Stimulated activated CD8-positive, alpha-beta memory T cell treated with anti-CD3 and anti-CD28 coated beads, Interleukin-4, amount 100 ng/mL, for 1 hour (primary cell): ENCODE measurements at places on chromosomes 5 and 9.

- no peak for DNase-seq
Observed at GRCh38 chr5:122102825-122103224, 24.8 kb upstream of the LOX start.

GRCh38 chr9:127506814-127507750 is 55.8 kb downstream of the LRSAM1 start:
- DNase-seq: no peak

- no peak for DNase-seq
Observed at GRCh38 chr5:66881480-66882161, 285.4 kb downstream of the MAST4 start.

DNA sequence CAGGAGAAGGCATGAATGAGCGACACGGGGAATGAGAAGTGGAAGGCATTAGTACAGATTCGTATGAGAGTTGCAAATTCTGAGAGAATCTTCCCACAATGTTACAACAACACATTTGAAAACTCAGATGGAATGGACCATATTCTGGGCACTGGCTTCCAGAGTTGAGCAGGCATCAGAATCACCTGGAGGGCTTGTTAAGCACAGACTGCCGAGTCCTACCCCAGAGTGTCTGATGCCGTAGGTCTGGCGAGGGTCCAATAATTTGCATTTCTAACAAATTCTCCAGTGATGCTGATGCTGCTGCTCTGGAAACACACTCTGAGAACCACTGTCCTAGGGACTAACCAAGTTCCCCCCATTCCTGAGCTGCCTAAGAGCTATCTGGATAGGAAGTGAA is 2.9 kb upstream of the TLX3 start:
- DNase-seq: no peak

DNA sequence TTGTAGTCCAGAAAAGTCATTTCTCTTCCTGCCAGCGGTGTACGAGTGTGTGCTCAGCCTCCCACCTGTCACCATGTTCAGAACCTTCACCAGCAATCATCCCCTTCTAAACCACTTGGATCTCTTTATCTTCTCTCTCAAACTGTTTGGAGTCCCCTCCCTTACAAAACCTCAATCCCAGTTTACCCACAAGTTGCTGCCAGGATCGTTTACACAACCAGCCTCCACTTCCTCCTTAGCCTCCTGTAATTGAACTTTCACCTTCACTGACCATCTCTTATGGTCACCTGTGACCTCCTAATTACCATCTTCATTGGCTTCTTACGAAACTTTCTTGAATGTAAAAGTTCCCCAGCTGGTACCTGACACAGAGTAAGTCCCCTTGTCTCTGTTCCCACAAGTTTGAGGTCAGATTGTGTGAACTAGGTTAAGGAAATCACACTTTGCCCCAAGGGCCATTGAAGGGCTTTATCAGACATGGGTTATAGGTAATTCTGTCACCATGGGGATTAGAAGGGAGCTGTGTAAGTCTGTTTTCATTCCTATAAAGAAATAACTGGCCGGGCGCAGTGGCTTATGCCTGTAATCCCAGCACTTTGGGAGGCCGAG is 20.0 kb downstream of the RNF44 start:
- no peak for DNase-seq

DNA sequence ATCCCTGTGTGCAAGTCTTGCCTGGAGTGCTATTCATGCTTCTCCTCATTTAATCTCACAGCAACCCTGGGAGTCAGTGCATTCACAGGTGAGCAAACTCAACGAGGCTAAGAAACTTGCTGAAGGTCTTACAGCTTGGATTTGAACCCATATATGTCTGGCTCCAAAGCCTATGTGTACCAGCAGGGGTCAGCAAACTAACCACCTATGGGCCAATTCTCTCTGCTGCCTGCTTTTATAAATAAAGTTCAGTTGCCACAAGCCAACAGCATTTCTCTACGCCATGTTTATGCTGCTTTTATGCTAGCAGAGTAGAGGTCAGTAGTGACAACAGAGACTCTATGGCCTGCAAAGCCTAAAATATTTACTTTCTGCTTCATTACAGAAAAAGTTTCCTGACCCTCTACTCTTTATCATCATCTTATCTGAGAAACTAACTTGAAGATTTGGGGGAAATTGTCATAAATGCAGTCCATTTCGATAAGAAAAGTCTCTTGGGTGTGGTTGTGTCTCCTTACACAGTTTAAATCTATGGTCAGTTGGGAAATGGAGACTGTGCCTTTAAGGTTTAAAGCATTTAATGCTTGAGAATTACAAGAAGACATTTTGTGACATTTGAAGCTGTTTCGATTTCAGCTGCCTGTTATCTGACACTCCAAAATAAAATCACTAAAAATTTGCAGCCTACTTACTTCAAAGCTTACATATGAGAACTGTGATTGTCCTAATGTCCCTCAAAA is 137.7 kb downstream of the PRELID2 start:
- no peak for DNase-seq

GRCh38 chr5:58294598-58295305 is 165.1 kb downstream of the PLK2 start:
- DNase-seq: no peak
